ENCODE measurements at places on chromosomes 1 and 21. TPM values are rescaled to one million over a fixed set of nuclear protein-coding genes. Genes with fewer than 3 reads are reported as not detected.

GRCh38 chr1:52681136-52681535, 17.0 kb downstream of the COA7 start:
- H3K36me3 ChIP-seq, result no peaks in the 10 kb centered on the region
- peaks cover 4% of the 10 kb centered on the region for H3K27me3 ChIP-seq
- no peaks in the 10 kb centered on the region for H3K4me1 ChIP-seq
- H3K4me3 ChIP-seq, result no peak overlapping the region

GRCh38 chr1:25922971-25923552, 16.8 kb upstream of the STMN1 start:
- peak overlapping the region; percentile 75 for H3K4me3 ChIP-seq
- H3K27ac ChIP-seq, result peak overlapping the region; percentile 85
- H3K27me3 ChIP-seq, result peaks cover 8% of the 10 kb centered on the region

DNA sequence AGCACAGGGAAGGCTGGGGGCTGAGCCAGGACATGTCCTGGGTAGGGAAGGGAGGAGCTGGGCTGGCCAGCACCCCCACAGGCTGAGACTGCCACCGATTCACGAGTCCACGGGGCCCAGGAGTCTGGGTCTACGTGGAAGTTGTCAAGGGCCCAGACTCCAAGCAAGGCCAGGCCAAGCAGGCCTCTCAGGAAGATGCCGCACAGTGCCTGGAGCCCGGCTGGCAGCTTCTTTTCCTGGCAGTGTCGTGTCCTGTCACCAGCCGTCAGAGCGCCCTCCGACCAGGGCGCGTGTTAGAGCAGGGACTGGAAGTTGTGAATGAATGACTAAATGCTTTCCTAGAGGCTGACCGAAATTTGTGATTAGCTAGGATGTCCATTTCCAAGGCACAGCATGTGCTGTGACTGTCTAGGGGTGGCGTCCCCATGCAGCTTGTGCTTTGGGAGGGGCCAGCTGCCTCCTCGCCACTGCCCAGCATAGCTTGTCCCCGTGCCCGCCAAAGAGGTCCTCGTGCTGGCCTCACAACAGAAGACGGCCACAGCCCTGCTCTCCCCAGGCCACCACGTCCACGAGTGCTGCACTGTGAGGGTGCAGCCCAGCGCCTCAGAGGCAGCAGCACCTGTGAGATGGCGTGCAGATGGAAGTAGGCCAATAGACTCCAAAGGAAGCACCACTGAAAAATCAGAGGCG, 147.4 kb upstream of the COL6A1 start:
- no peak overlapping the region for H3K27ac ChIP-seq
- H3K27me3 ChIP-seq, result peaks cover 9% of the 10 kb centered on the region
- no peak overlapping the region for H3K4me3 ChIP-seq
- no peaks in the 10 kb centered on the region for H3K36me3 ChIP-seq
- H3K4me1 ChIP-seq, result peaks cover 12% of the 10 kb centered on the region

- no peaks in the 10 kb centered on the region for H3K4me1 ChIP-seq
- H3K36me3 ChIP-seq, result no peaks in the 10 kb centered on the region
- DNase-seq, result no peak
- H3K27me3 ChIP-seq, result no peaks in the 10 kb centered on the region
- no peak overlapping the region for H3K27ac ChIP-seq
- H3K4me3 ChIP-seq, result no peak overlapping the region
These were observed 481.1 kb upstream of the USP24 start for GRCh38 chr1:55696181-55696754.

DNA sequence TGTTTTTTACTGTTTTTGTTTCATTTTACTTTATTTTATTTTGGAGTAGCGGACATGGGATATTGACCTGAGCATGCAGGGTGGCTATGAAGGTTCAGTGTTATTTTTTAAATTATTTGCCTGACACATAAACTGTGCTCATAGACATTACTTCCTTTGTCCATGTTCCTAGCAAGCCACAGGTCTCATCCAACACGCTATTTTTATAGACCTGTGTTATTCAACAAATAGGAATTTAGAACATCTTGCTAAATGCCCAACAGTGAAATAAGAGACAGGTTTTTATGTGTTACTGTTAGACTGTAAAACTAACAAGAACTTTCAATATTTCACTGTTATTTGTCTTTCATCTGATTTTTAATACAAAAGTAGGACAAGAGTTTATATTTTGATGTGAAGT, 756.4 kb downstream of the KCNT2 start:
- peaks cover 6% of the 10 kb centered on the region for H3K4me1 ChIP-seq
- no peak for DNase-seq
- no peak overlapping the region for H3K27ac ChIP-seq
- H3K36me3 ChIP-seq, result no peaks in the 10 kb centered on the region

The MYCL gene
- total RNA-seq, result 97.7 TPM

- H3K4me3 ChIP-seq, result no peak overlapping the region
- H3K4me1 ChIP-seq, result peaks cover 16% of the 10 kb centered on the region
- peak overlapping the region; percentile 20 for H3K27ac ChIP-seq
- peaks cover 2% of the 10 kb centered on the region for H3K27me3 ChIP-seq
- H3K36me3 ChIP-seq, result no peaks in the 10 kb centered on the region
- DNase-seq, result no peak
These were observed 8.0 kb upstream of the BCAR3 start for GRCh38 chr1:93689521-93690223.

DNA sequence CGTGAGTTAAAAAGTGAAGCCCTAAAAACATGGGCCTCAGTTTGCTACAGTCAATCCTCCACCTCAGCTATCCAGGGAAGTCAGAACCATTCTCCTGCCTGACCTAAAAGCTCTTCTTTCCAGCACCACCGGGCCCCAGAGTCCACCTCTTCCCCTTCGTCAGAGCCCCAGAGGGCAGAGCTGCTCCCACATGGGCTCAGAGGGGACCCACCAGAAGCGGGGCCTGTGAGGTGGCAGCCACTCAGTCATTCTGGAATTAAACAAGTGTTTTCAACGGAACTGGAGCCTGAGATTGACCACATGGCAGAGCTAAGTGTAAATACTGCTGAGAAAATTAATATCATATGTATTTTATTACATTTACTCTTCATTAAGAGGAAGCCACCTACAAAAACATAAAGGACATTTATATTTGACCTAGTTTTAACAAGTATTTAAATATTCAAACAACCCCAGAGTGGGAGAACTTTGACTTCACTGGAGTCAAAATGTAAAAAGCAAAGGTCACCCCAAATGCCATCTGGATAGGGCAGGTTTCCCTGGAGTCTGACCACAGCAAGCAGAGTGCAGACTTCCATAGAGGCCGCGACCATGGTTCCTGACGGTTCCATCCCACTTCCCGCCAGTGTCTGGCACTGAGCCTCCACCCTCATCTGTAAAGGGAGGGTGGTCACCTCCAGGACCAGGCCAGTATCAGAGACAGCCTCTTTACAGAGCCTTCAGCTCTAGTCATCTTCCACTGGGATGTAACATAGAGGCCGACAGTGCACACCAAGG, 1.8 kb downstream of the SUMO3 start:
- peak overlapping the region; percentile 77 for H3K27ac ChIP-seq
- peaks cover 16% of the 10 kb centered on the region for H3K4me1 ChIP-seq
- peaks cover 11% of the 10 kb centered on the region for H3K36me3 ChIP-seq
- H3K27me3 ChIP-seq, result peaks cover 5% of the 10 kb centered on the region
- DNase-seq, result peak; percentile 35

The CD247 gene
- total RNA-seq, result not detected

The DSCAM gene
- total RNA-seq, result 4.4 TPM

GRCh38 chr1:2982615-2983318, 38.5 kb upstream of the ACTRT2 start:
- H3K36me3 ChIP-seq, result peaks cover 7% of the 10 kb centered on the region
- H3K4me3 ChIP-seq, result no peak overlapping the region
- H3K27me3 ChIP-seq, result no peaks in the 10 kb centered on the region
- no peak for DNase-seq
- H3K27ac ChIP-seq, result no peak overlapping the region

DNA sequence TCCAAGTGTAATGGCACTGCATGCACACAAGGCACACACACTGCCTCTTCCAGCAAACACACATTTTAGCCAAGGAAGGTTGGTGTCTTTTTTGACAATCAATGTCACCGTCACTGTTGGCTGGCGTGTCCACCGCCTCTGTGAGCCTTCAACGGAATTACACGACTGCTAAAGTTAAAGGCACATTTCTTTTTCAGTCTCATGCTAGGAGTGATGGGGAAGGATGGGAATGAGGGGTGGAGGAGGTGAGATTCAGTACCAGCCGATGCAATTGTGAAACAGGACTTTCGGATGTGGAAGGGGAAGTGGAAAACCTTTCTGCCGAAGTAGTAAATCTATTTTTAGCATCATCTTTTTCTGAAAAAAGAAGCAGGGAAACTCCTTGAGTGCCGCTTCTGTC, 1.4 kb downstream of the ELAVL4 start:
- H3K27me3 ChIP-seq, result peaks cover 40% of the 10 kb centered on the region
- peaks cover 34% of the 10 kb centered on the region for H3K4me1 ChIP-seq
- no peaks in the 10 kb centered on the region for H3K36me3 ChIP-seq
- no peak for DNase-seq
- H3K27ac ChIP-seq, result peak overlapping the region; percentile 100

The ANKRD34A gene
- 0.59 TPM for total RNA-seq

DNA sequence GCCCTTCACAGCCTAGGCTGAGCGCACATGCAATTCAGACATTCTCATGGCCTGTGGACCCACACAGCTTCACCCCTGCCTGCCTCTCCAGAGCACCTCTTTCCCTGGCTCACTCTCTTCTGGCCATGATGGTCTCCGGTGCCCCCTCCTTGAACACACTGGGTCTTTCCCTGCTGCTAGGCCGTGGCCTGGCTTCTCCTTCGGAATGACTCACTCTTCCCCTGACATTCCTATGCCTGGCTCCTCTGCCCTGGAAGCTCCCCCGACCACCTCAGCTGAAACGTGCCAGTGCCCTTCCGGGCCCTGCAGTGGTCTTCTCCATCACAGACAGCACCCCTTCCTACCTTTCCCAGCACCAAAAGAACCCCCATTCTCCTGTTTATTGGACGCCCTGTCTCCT, 28.3 kb downstream of the EPHA8 start:
- H3K36me3 ChIP-seq, result no peaks in the 10 kb centered on the region
- no peak overlapping the region for H3K4me3 ChIP-seq
- H3K27ac ChIP-seq, result no peak overlapping the region
- H3K27me3 ChIP-seq, result peaks cover 7% of the 10 kb centered on the region
- no peaks in the 10 kb centered on the region for H3K4me1 ChIP-seq

DNA sequence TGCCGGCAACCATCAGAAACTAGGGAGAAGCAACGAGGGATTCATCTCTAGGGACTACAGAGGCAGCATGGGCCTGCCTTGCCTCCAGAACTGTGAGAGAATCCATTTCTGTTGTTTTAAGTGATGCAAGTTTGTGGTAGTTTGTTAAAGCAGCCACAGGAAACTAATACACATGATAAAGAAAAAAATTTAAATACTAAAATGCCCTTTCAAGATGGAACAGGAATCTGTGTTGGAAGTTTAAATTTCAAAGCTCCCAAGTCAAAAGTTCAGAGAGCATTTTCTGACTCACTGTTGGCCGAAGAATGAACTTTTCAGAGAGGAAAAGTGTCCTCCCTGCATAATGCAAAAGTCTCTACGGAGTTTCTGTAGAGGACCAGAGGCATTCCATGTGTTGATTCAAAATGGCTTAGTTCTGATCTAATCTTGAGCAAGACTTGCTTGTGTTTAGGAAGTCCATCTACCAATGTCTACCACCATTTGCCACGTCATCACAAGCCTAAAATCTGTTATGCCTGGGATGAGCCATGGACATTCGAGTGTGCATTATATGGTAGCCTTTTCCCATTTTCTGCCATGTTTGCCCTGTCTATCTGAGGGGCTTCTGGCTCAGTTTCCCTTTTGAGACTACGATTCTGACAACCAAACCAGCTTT, 22.4 kb upstream of the ARHGAP29 start:
- H3K27me3 ChIP-seq, result no peaks in the 10 kb centered on the region
- H3K4me1 ChIP-seq, result peaks cover 2% of the 10 kb centered on the region
- H3K36me3 ChIP-seq, result peaks cover 8% of the 10 kb centered on the region
- no peak overlapping the region for H3K27ac ChIP-seq
- DNase-seq, result no peak

The WARS2 gene
- 7.9 TPM for total RNA-seq

GRCh38 chr1:206932177-206932576, 10.4 kb upstream of the FCMR start:
- no peak overlapping the region for H3K27ac ChIP-seq
- DNase-seq, result no peak
- H3K4me3 ChIP-seq, result no peak overlapping the region
- no peaks in the 10 kb centered on the region for H3K4me1 ChIP-seq
- no peaks in the 10 kb centered on the region for H3K27me3 ChIP-seq
- H3K36me3 ChIP-seq, result no peaks in the 10 kb centered on the region

The ROR1 gene
- total RNA-seq, result 11.3 TPM

GRCh38 chr1:97920276-97920831, 480 bp downstream of the DPYD start:
- H3K27me3 ChIP-seq, result peaks cover 11% of the 10 kb centered on the region
- peaks cover 20% of the 10 kb centered on the region for H3K4me1 ChIP-seq
- H3K36me3 ChIP-seq, result no peaks in the 10 kb centered on the region
- H3K4me3 ChIP-seq, result peak overlapping the region; percentile 93
- no peak for DNase-seq

Data from glutamatergic neuron (in vitro differentiated cells).